ENCODE measurements at places on chromosomes 7 and 10.

DNA sequence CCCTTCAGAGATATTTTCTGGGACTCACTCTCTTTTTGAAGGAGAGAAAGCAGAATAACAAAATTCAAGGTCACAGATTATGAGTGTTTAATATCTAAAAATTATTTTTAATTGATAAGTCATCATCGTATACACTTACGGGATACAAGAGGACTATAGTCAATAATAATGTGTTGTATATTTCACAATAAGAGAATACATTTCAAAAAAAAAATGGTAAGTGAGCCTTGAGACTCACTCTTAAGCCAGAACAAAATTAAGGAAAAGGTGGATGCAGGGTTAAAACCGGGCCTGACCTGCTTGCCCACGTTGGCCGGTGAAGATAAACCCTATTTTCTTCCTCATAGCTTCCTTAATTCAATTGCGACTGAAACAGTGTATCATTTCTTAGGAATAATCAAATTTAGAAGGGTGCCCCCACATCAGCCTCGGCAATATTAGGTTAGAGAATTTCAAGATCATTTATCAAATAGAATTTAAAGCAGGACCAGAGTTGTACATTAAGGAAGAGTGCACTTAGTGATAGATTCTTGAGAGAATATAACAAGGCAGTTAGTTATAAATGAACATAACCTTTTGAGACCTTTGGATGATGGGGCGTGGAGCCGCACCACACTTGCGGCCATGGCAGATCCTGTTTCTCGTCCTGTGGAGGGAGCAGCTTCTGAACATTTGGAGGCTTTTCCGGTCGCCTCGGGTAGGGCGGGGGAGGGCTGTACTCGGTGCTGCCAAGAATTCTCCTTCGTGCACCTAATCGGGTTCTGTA is 321.8 kb downstream of the PAXIP1 start:
- no peak for DNase-seq

DNA sequence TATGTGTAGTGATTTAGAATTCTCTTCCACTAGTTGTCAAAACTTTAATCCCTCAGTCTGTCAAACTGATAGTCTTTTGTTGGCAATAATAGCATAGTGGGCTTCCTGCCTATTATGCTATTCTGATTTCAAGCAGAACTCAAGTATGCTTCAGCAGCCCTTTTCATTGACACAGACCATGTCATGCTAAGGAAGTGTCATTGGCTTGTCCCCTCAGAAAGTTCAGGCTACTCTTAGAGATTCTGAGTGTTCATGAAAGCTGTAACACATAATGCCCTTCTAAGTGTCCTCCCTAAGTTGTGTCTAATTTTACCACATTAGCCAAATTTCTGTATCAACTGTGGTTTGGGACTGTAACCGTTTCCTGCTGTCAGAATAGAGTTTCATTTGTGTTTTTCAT is 198.7 kb downstream of the THSD7A start:
- no peak for DNase-seq

GRCh38 chr7:21059069-21059468 is 272.4 kb upstream of the SP8 start:
- no peak for DNase-seq

GRCh38 chr10:113015201-113015600 is 65.2 kb downstream of the TCF7L2 start:
- DNase-seq, result no peak
